ENCODE measurements at places on chromosomes 5 and 9.
A peak's percentile ranks its signal among the peaks of the same experiment; 100 is the strongest.

- DNase-seq = no peak
These were observed 29.4 kb downstream of the ARHGEF37 start for GRCh38 chr5:149610589-149611255.

DNA sequence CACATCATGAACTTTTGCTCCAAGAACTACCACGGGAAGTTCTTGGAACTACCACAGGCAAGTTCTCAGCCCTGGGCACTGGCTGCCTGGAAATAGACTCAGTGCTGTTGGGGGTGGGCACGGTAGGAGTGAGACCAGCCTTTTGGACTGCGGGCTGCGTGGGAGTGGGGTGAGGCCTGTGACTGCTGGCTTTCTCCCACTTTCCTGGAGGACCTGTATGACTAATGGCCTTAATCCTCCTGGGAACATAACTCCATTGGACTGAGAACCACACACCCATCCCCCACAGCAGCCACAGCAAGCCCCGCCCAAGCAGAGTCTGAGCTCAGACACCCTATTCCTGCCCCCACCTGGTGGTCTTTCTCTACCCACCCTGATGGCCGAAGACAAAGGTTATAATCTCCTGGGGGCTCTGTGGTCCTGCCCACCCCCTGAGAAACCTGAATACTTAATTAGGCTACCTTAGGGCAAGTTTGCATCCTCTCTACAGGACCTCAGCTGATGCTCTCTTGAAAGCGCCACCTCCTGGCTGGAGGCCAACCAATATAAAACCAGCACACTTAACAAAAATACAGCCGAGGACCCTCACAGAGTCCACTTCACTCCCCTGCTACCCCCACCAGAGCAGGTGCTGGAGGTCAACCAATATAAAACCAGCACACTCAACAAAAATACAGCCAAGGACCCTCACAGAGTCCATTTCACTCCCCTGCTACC lies 112.6 kb downstream of the CACNA1B start:
- no peak for DNase-seq

DNA sequence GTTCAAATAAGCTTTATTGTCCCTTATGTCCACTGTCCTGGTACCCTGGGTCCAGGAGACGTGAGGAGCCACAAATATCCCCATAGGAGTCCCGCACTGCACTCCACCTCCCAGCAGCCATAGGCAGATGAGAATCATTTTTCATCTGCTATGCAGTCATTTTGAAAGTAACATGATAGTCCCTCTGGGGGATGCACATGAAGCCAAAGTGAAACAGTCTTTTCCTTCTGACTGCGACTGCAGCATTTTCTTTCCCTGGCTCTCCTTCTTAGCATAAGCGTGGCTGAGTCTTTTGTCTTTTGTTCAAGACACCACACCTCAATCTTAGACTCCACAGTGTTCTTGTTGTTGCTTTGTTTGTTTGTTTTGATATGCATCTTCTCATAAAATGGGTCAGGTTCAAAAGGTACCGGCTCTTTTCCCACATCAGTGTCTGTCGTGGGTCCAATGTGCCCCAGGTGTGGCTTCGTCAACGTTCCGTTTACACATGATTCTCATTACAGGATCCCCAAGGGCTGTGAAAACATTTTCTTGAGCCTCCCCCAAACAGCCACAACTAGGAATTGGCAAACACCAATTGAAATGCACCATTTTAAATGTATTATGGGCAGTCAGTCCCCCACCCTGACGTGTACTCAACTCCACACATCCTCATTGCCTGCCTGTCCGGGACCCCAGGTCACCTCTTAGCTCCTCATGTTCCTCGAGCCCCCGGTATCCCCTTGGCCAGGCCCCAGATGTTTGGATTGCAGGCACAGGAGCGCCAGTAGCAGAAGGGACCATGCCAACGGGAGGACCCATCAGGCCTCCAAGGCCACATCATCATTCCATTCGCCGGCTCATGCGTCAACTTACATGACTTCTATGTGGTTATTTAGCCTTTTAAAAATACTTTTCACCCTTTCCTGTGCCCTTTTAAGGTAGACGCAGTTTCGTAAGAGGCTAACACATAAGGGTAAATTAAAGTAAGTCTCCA lies 237.8 kb upstream of the DAPK1 start:
- DNase-seq = no peak

DNA sequence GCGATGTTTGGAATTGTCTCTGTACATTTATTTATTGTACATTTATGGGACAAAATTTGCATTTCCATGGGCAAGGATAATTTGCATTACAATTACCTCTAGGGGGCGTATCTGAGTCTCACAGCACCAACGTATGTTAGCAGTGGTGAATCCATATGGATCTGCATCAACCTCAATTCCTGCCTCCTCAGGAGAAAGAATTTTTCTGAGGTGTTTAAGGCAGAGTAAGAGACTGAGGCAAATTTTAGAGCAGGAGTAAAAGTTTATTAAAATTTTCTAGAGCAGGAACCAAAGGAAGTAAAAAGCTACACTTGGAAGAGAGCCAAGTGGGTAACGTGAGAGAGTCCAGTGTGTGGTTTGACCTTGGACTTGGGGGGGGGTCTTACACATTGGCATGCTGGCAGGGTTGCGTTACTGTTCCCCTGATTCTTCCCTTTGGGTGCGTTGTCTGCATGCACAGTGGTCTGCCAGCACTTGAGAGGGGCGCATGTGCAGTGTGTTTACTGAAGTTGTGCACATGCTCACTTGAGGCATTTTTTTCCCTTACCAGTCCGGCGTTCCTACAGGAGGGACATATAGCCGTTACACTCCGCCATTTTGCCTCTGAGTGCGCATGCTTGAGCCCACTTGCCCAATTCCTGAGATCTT lies 21.0 kb upstream of the RAB14 start:
- no peak for DNase-seq

DNA sequence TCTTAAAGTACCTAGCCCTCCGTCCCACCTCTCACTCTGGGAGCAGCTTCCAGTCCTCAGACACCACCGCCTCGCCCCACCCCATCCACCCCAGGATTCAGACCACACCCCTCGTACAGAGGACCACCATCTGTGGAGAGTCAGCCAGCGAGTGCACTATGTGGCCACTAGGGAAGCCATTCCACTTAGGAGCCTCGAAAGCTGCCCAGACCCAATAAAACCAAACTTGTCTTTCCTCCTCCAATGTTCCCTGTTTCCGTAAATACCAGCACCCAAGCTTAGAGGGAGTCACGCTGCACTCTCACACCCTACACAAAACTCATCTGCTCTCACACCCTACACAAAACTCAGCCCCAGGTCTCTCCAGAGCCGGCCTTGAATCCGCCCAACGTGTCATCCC lies 1.9 kb downstream of the GCNT4 start:
- DNase-seq = no peak

- no peak for DNase-seq
These were observed 164.1 kb downstream of the HMHB1 start for GRCh38 chr5:143976055-143976454.

DNA sequence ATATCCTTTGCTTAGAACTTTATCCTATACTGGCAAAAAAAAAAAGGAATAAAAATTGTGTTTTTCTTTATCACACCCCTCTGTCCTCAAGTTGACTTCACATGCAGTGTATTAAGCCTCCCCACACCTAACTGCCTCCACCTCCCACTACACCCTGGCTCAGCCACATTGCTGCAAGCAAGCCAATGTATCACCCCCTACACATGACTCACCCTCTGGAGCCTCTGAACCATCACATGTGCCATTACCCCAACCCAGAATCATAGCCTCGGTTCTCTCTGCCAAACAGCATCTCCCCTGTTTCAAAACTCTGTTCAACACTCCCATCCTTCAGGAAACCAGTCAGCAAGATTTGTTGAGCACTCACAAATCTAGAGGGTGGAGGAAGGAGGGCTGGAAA lies 209.0 kb downstream of the CWC27 start:
- no peak for DNase-seq

DNA sequence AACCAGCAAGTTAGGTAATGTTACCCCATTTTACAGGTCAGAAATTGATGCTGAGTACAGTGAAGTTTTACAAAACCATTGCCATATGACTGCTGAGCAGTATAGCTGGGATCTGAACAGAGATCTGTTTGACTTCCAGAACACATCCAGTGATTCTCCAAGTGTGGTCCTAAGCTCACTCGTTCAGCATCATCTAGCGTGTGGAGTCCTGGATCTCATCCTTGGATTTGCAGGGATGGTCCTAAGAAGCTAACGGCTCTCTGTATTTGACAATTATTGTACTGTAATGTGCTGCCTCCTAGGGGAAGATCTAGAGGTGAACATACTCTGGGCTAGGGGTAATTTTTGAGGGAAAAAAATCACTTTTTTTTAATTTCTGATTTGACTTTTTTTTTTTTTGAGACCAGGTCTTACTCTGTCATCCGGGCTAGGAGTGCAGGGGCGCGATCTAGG lies 1.4 kb downstream of the SLC26A2 start:
- DNase-seq = peak; percentile 26

DNA sequence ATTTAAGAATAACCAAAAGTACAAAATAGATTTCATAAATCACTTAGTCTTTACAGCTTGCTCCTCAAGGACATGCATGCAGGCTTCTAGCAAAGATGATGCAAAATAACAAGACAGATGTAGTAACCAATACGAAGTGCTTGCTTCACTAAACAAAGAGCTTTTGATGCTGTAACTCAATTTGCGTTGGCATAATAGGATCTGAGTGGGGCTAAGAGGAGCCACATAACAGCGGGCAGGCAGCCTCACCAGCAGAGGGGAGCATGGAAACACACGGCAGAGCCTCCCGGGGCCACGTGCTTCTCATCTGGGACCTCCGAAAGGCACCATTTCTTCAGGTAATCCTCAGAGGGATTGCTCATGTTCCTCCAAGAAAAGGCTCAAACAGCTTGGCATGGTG lies 139.7 kb downstream of the C5orf15 start:
- no peak for DNase-seq

- no peak for DNase-seq
These were observed 33.9 kb upstream of the JMY start for GRCh38 chr5:79202076-79202475.

DNA sequence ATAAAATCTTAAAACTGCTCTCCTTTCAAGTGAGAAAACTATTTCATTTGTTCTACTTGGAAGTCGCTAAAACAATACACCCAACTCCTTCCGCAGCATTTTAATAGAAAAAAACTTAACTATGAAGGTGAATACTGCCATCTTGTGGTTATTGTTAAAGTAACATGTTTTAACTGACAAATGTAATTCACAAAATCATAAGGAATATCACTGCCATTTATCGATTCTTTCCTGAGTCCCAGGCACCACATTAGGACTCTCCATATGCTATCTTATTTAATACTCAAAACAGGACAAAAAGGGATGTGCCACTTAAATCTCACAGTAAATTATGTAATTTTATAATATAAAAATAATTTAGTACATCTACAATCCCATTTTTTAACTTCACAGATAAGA lies 130.5 kb upstream of the ITGA1 start:
- no peak for DNase-seq

DNA sequence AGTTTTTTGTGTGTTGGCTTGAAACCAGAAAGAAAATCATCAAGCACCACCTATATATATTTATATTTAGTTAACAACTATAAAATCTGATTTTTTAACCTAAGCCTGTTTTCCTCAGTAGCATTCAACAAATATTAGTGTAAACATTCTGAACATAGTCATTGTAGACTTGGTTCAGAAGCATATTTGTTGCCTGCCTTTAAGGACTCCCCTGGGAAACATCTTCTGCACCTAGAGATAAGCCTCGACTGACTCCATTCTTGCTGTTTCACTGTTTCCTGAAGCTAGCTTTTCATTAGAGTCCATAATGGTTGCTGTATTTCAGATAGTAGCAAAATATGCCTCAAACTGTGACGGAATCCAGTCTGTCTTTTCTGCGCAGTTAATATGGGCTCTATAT lies 123.5 kb downstream of the TRIO start:
- no peak for DNase-seq

- DNase-seq = no peak
These were observed 37.9 kb downstream of the SH3TC2 start for GRCh38 chr5:149024943-149025342.

DNA sequence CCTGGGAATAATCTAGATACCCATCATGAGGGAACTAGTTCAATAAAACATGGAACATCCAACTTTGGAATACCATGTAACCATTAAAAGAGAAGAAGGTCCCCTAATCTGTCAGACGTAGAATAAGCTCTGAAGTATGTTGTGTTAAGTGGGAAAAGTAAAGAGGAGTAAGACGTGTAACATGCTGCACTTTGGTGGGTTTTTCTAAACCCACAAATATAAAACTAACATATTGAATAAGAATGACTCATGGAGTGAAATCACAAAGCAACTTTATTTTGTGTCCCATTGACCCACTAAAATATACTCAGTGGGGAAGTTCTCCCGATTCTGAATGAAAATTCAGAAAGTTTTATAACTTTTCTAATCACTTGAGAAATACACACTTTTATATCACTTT lies 67.9 kb upstream of the PIK3R1 start:
- DNase-seq = no peak

DNA sequence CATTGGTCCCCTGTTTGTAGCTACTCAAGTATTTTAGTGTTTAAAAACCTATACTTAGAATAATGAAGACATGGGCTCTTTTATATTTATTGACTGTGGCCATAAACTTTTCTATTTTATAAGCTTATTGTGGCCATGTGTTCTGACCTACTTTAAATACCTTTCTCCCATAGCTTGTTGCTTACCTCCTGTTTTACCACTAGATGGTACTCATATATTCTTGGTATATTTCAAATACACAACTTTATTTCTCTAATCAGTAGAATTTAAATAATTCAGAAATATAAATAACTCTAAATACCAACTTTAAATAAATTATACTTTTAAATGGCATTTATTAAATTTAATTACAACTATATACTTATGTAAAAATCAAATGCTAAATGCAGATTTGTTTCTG lies 498.0 kb downstream of the PRDM9 start:
- DNase-seq = no peak

DNA sequence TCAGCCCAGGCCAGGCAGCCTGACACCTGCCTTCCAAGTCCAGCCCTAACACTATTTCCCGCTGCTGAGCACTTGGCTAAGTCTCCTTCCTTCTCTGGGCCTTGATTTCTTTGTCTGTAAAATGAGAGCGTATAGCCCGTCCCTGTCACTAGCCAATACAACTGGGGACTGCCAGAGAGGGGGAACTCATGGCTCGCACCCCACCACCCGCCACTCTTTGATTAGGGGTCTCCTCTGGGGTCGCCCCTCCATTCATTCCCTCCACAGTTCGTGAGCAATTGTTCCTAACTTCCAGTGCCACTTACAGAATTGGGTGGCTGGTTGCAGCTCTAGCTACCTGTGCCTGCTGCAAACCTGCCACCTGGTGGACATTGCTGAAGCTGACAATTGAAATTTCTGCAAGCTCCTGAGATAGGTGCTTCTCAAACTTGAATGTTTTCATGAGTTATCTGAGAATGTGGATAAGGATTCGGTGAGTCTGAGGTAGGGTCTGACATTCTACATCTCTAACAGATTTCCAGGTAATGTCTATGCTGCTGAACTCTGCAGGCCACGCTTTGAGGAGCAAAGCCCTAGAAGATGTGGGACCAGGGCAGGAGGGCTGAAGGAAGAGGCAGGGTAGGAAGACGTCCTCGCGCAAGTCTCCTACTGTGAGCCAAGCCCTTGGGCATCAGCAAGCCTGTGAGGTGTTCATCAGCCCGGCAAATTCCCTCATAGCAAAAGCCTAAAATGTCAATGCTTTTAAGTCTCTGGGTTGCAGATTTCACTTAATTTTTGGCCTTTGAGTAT lies 13.3 kb upstream of the RECK start:
- DNase-seq = peak; percentile 44
